NCI-H2081 treated with DMSO at 0.1 percent for 48 hours (cell line): ENCODE measurements at places on chromosomes 12 and 14.
A peak's percentile ranks its signal among the peaks of the same experiment; 100 is the strongest.

DNA sequence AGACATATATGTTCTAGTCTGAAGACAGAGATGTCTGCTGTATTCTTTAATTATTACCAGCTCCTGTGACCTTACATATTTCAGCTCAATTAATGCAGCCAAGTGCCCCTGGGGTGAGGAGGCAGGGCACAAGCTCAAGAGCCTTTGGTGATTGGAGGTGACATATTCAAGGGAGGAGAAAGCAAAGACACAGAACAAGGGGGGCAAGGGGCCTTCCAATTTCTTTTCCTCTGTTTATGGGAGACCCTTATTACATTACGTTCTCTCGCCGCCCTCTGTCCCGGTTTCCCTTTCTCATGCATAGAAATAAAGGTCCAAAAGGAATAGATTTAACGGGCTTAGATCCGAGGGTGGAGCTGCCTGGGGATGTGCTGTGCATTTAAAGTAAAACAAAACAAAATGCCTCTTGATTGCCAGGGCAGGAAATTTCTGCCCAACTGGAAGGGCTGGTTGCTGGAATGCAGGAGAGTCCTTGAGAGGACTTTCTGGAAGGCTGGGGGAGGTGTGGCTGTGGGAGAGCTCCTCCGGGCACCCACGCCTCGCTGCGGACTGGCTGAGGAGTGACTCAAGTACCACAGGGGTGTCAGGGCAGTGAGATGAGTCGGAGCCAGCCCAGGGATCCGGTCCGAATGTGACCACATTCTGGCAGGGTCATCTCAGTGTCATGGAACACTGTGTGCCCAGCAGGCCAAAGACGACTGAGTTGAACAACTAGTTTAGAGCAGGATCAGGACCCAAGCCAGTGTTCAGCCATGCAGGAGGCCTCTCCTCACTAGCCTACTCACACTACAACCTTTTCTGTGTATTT, 32.1 kb upstream of the GSG1 start:
- no peak for DNase-seq

DNA sequence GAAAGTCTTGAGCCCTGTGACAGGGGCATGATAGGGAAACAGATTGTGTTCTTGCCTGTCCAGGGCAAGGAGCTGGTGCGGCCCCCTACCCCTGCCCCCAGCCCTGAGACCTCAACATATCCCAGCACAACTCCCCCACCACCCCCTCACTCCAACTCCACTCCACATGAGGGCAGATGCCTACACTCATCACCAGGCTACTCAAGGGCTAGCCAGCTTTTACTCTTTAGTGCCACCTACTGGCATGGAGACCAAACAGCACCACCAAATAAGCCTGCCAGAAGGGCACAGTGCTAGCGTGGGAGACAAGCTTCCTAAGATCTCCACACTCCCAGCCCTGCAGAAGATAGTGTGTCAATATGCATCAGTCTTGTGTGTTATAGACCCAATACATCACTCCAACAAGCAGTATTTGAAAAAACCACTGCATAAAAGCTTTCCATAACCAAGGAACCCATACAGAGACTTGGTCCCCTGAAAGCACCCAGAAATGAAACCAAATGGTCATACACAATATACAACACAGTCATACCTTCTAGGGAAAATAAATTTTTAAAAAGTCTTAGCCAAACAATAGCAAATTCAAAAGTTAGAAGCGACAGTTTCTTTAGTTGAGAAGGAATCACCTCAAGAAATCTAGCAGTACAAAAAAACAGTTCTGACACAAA, 154.4 kb downstream of the KCNK10 start:
- DNase-seq = no peak

GRCh38 chr12:81257947-81258551, 180.2 kb downstream of the ACSS3 start:
- peak; percentile 79 for DNase-seq

DNA sequence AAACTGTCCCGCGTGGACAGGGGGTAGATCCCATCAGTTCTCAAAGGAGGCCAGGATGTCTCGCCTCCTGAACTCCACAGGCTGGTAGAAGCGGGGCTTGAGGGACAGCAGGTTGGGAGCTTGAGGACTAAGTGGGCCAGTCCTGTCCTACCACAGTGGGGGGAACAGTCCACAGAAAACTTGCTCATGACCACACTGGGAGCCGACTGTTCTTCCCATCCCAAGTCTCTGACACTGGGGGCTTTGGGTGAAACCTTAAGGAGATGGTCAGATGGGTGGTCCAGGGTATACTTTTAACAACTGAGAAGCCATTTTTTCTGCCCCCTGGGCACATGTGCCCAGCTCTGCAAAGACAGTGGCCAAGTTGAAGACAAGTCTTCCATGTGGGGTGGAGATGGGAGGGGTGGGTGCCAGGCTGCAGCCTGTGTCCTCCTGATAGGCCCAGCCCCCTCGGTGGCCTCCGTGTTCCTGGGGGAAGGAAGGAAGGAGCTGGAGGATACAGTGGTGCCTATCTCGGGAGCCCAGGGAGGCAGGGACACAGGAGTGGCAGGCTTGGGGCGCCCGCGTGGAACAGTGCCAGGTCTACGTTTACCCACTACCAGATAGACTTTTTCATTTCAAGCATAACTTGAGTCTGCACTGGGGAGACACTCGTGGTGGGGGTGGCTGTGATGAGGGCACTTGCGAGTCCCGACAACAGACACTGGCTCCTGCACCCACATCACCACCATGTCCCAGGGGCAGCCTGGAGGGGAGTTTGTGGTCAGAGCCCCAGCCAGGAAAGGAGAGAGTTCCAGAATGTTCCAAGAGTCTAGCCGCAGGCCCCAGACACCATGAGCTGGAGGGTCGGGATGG, 14.7 kb downstream of the RHOF start:
- no peak for DNase-seq

GRCh38 chr12:51922146-51922545, 14.8 kb downstream of the ACVRL1 start:
- no peak for DNase-seq

- no peak for DNase-seq
Measured at GRCh38 chr14:91875525-91876286, 8.4 kb upstream of the TC2N start.

GRCh38 chr12:5280086-5280485, 151.8 kb upstream of the NTF3 start:
- no peak for DNase-seq

DNA sequence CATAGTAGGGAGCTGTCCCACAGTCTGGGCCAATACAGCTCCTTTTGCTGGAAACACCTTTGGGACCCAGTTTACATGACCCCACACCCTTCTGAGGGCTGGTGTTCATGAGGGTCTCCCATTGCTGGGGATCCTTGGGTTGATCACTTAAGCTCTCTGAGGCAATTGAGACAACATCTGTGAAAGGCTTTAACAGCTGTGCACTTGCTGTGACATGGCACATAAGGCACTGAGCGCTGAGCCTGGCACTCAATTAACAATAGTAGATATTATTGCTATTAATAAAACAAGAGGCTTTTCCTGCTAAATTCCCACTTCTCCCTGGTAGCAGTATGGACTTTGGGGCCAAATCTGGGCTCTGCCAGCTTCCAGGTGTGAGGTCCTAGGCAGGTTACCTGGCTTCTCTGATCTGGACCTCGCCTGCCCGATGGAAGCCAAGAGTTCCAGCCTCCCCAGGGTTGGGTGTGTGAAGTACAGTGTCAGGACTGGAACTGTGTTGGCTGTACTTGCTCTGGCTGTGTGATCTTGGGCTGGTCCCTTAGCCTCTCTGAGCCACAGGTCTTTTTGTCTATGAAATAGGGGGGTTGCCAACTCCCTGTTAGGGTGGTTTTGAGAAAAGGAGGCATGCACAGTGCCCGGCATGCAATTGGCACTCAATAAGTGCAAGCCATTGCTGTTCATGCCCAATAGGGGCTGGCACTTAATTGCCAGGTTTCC, 3.1 kb downstream of the SH2B3 start:
- DNase-seq = no peak

DNA sequence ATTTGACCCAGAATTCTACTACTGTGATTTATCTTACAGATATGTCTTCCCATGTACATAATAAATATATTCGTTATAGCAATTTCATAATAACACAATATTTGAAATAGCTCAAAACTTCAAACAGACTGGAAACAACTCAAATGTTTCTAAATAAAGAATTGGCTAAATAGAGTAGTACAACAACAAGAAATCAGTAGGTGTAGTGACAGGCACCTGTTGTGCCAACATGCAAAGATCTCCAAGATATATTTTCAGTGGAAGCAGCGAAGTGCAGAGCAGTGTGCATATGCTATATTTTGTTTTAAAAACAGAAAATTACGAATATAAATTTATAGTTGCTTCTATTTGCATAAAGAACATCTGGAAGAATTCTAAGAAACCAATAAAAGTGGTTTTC, 60.9 kb downstream of the GRIP1 start:
- DNase-seq = no peak

- no peak for DNase-seq
Measured at GRCh38 chr12:121976950-121977349, 44.7 kb upstream of the BCL7A start.

GRCh38 chr14:104745431-104745830, 7.5 kb upstream of the SIVA1 start:
- no peak for DNase-seq

GRCh38 chr14:71319666-71320065, 412.4 kb downstream of the PCNX1 start:
- DNase-seq = no peak

DNA sequence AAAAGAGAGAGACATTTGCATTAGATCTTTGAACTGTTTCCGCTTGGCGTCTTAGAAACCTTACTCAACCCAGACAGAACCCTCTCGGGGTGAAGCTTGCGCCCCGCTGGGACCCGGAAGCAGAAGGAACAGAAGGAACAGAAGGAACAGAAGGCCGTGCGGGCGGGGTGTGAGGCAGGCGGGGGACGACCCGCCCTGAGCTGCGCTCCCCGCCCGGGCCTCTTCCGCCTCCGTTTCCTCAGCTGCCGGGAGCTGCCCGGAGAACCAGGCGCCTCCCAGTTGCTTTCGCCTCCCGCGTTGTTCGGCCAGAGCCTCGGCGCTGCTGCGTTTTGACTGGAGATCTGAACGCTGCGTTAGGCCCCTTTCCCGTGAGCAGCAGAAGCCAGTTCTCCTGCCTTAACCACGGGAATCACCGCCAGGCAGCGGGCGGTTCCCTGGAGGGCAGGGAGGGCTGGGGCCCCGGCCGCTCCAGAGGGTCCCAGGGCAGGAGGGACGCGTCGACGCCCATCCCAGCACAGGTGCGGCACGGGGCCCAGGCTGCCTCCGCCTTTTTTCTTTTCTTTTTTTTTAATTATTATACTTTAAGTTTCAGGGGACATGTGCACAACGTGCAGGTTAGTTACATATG, 19.3 kb upstream of the MMP17 start:
- no peak for DNase-seq

- no peak for DNase-seq
Measured at GRCh38 chr12:93174473-93174872, 203.3 kb upstream of the NUDT4 start.

- no peak for DNase-seq
Measured at GRCh38 chr14:58884442-58884841, 246.7 kb downstream of the DACT1 start.

- DNase-seq = no peak
Measured at GRCh38 chr14:72485695-72486094, 408.2 kb downstream of the DPF3 start.

- DNase-seq = no peak
Measured at GRCh38 chr14:64945431-64946178, 3.1 kb upstream of the GPX2 start.

DNA sequence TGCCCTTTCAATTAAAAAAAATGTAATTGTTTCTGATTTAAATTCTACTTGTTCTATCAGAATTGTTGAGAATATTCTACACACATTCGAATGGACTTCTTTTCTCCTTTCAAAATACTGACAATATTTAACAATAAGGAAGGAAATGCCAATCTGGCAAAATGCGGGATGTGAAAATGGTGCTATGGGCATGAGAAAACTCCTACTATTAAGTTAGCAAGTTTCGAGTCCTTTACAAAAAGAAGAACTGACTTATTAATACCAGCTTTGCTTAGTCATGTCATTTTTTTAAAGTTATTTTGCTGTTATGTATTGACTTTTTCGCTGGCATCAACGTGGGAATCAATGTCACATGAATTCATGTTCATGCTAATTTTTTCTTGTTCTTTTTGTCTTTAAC, 31.7 kb upstream of the ARL1 start:
- no peak for DNase-seq

DNA sequence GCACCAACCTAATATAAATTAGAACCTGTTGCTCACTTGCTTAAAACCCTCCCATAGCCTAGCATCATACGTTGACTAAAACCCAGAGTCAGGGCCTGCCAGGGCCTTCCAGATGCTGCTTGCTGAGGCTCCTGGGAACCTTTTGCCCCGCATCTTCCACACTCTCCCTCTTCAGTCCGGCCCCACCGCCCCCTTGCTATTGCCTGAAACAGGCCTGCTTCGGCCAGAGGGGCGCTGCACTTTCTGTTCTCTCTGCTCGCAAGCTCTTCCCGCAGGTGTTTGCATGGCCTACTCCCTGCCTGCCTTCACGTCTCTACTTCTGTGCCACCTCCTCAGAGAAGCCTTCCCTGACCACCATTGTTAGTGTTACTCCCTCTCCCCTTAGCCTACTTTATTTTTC, 13.7 kb upstream of the TCTN2 start:
- no peak for DNase-seq

DNA sequence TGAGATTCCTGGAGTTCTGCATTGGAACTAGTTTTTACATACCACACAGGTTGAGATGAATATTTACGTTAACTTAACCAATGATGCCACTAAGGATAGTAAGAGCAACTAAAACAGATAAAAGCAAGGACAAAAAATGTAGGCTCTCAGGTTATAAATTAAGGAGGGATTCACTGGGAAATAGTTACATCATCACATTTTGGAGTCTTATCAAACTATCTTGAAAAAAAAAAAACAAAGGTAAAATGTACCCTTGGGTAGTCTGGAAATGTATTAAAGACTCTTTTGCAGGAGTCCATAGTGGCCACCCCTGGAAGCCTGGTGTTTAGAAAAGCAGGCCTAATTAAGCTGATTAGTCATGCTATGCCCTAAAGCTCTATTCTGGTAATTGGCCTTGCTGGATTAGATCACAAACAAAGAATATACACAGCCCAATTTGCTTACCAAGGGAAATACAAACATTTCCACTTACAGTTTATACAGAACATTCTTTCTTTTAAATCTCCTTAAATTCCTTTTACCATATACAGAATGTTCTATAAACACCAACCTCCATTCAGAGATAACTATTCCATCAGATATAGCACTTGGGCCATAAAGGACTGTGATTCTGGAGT, 39.3 kb downstream of the SLC25A47 start:
- peak; percentile 63 for DNase-seq

GRCh38 chr12:70366581-70367257, 629 bp downstream of the KCNMB4 start:
- peak; percentile 12 for DNase-seq

GRCh38 chr12:92094751-92095161, 50.9 kb downstream of the BTG1 start:
- no peak for DNase-seq

GRCh38 chr12:54162741-54163140, 26.0 kb downstream of the SMUG1 start:
- DNase-seq = no peak

DNA sequence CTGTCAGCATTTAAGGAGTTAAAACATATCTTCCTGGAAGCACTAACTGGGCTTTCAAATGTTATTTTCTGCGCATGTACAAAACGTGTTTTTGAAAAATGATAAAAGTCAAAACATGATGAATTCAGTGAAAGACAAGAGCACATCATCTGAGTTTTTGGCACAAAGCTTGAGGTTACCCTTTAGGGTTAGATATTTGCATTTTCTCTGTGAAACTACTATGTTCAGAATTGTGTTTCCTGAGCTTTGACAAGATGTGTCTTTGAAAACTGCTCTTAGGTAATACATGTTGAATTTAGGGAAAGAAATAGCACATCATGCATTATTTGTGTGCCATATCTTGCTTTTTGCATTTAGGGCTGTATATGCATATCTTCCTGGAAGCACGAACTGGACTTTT, 79.0 kb downstream of the ASCL4 start:
- DNase-seq = no peak
